ENCODE measurements at places on chromosomes 6 and 20.
A peak's percentile ranks its signal among the peaks of the same experiment; 100 is the strongest.

GRCh38 chr6:45613656-45614055, 235.9 kb upstream of the SUPT3H start:
- no peak for DNase-seq

DNA sequence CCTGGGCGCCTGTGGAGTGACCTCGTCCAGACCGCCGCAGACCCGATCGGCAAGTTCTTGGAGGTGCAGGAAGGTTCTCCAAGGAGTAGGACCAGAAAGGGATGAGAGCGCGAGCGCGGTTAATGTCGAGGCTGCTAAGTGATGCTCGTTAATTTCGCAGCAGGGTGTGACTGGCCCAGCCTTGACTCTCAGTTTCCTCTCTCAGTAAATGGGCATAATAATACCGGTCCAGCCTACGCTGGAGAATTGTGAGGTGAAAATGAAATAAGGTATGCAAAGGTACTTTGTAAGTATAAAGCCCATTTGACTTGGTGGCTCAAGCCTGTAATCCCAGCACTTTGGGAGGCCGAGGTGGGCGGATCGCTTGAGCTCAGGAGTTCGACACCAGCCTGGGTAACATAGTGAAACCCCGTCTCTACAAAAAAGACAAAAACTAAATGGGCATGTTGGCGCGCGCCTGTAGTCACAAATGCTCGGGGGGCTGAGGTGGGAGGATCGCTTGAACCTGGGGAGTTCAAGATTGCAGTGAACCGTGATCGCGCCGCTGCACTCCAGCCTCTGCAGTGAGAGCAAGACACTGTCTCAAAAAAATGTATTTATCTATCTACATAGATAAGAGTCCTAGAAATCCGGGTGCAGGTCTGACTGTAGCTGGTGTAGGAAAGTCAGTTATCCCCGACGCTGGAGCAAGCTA, 634 bp upstream of the BTBD9 start:
- DNase-seq: no peak

DNA sequence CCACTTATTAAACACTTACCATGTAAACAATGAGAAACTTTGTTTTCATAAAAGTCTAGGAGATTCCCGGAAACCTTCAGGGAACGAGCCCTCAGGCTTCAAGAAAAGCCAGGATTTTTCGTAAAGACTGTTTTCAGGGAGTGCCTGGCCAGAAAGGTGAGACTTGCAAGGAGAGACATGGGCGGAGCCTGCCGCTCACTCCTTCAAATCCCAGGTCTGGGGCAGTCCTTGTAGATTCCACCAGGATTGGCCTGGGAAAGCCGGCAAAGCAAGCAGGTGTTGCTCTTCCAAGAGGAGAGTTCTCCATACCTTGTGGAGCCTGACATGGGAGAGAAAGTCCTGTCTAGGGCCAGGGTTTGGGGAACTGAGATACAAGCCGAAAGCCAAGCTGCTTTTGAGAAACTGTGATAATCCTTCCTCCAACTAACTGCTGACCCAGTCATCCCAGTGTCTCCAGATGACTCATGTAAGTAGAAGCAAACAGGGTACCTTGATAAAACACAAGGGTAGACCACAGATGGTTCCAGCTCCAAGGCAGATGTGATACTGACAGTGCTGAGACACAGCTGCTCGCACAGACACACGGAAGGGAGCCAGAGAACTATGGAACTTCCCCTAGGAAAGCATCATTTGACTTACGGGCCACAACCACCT, 69.4 kb upstream of the NAA20 start:
- no peak for DNase-seq

- DNase-seq: no peak
Observed at GRCh38 chr6:167575158-167575696, 250.3 kb downstream of the TTLL2 start.

DNA sequence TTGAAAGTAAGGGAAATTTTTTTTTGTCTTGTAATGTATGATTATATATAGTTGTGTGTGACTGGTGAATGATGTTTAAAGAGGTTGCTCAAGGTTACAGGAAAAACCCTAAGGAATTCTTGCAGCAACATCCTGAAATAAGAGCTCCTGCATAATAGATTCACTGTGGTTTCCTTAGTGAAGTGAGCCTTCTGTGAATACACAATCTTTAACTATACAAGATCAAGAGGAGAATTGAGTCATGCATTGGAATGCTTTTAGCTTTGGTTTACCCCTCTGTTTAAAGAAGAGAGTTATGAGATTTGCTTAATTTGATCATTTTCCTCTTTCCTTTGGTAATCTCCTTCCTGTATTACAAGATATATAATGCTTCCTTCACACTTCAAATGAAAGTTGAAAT, 141.6 kb upstream of the EYA4 start:
- DNase-seq: no peak

- DNase-seq: peak; percentile 22
Observed at GRCh38 chr6:2768696-2769095, 3.5 kb downstream of the WRNIP1 start.

- no peak for DNase-seq
Observed at GRCh38 chr6:144912474-144912873, 627.3 kb downstream of the UTRN start.

- DNase-seq: no peak
Observed at GRCh38 chr20:34363465-34364222, 571 bp downstream of the ITCH start.

DNA sequence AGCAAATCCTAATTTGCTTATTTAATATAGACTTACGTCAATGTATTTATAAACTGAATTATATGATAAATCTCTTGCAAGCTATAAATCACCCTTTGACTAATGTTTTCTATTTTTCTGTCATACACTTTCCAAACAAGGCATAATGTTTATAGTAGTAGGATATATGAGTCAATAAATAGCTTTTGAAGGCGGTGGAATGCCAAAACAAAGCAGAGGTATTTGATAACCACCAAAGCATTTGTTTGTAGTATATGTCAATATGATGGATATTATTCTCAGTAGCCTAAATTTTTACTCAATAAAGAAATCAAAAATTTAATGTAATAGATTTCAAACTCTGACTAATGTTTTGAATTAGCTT, 1354.6 kb downstream of the HACE1 start:
- DNase-seq: no peak

- DNase-seq: no peak
Observed at GRCh38 chr6:36944650-36945049, 9.9 kb upstream of the PI16 start.

DNA sequence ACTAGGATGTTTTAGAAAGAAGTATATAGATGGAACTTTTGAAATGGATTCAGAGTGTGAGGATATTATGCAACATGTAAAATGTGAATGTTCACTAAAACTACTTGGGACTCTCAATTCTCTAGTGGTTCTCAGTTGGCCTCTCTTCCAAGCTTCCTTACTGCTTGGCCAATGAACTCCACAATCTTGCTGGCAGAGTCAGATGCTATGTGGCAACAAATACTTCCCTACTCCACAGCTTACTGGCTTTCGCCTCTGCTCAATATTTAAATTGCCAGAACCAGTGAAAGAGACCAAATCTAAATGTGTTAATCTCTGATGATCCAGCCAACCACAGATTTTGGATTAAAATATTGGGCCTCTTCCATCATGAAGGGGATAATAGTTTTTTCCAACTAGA, 138.4 kb downstream of the HTR1B start:
- no peak for DNase-seq

GRCh38 chr6:39347906-39348585, 25.5 kb upstream of the KCNK16 start:
- DNase-seq: peak; percentile 62

DNA sequence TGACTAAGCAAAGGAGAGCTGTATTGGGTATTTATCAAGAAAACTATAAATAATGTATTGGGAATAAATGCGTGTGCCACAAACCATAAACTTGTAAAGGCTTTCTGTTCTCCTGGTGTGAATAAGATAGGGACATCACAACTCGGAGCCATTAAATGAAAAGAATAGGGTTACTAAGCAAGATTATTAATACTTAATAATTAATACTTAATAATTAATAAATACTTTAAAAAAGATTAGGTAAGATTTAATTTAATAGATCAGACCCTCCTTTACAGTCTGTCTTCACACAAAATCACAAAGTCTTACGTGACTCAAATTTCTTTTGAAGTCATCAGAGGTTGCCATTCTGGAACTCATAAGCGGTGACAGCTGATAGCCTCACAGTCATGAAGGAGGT, 648.9 kb downstream of the PRKN start:
- DNase-seq: no peak

DNA sequence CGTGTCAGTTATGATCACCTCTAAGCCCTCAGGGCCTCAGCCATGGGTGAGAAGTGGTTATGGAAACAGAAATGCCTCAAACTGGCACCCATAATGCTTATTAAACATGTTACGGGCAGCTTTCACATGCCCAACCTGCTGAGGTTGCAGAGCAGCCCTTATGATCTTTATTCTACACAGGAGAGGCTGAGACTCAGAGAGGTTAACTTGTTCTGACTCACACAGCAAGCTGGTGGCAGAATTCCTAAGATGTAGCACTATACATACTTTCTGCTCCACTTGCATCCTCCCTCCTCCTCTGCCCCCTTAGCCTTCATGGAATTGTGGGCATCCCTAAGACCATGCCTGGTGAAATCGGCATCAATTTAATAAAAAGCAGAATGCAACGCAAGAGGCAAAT, 34.7 kb upstream of the IGF2R start:
- DNase-seq: no peak

DNA sequence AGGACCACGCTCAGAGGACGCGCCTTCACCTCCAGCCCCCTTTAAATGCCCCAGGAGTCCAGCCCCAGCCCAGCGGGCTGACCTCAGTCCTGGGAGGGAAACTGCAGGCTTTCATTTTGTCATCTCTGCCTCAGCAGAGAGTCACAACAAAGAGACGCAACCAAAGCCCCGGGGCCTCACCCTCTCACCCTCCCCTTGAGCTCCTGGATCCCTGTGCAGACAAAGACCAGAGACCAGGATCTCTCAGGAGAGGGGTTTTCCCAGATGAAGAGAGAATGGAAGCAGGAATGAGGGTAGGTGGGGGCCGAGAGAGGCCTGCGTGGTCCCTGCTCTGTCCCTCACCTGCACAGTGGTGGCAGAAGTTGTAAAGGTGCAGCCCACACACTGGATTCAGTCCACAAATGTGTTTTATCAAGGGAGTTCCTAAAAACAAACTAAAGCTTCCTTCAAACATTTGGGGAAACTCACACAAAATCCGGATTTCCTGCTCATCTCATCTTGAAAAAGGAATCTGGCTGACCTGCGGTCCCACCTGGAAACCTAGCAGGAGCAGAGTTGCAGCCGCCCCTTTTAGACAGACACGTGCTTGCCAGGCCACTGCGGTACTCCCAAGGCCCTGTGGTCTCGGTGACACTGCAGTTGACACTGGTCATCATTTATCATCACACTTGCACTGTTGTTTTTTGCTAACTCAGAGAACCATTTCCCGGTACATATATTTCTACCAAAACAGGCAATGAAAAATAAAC, 27.1 kb downstream of the PTGIS start:
- DNase-seq: no peak

DNA sequence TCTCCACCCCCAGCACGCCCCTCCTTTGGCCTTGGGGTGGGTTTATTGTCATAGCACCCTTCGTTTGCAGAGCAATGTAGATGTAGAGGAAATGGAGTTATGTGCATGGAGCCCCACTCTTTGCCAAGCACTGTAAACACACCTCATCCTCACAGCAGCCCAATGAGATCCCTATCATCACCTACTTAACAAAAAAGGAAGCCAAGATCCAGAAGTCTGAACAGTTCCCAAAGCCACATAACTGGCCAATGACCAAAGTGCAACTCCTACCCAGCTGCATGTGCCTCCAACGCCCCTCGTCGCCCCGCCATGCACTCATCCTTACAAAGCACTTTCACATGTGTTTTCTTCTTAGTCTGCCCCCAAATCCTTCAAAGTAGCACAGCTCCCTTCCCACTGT, 21.8 kb upstream of the FOXQ1 start:
- DNase-seq: no peak

GRCh38 chr20:675453-676314, at the start of gene SCRT2:
Gene SCRT2 (minus strand): TSS chr20:675802. CDS start chr20:675601, 201 bp downstream.
- DNase-seq: peak; percentile 41

DNA sequence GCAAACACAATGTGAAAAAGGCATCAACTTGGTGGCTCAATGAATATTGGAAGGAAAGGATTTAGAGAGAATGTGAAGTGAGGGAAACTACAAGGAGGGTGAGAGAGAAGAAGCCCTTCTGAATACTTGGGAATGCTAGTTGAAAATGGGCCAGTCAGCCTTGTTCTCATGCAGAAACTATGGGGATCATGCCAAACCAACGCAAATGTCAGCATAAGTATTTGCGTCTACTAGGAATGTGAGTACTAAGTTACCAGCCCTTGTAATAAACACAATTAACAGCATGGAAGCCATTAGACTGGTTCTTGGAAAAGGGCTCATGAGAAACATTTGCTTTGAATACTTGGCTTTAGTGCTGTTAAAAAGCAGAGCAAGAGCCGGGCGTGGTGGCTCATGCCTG, 54.9 kb upstream of the AIG1 start:
- no peak for DNase-seq

DNA sequence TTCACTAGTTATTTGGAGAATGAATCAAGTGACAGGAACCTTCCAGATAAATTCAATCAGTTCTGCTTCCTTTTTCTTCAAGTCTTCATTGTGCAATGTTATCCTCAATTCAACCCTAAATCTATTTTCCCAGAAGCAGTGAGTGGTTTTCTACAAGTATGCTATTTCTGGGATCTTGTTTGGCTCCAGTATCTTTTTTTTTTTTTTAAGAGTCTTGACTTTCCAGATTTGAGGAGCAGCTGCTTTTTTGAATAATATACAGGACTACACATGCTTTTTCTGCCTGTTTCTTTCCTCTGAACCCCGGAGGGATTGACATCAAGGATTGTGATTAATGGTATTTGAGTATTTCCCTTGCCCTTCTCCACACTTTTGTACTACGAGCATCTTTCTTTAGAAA, 339.2 kb upstream of the JAG1 start:
- no peak for DNase-seq

DNA sequence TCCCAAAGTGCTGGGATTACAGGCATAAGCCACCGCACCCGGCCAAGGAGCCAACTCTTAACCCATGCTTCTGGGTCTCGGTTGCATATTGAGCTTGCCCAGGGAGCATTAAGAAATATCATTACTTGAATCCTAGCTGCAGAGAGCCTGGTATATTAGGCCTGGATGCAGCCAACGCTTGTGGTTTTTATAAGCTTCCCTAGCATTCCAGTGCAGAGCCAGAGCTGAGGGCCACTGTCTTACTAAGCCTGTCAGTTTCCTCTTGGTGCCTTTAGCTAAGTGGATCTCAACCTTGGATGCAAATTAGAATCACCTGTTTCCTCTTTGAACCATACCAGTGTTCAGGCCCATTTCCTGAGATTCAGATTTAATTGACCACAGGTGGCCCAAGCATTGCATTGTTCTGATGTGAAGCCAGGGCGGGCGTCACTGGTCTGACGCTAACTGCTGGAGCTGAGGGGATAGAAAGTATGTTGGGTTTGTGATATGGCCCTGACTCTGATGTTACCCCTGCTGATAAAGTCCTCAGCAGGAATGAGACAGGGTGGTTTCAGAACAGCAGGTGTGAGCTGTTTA, 76.3 kb downstream of the BTBD3 start:
- DNase-seq: no peak

GRCh38 chr20:58818586-58819285, 32.0 kb downstream of the GNAS-AS1 start:
- no peak for DNase-seq

Data from cerebellar cortex (tissue), 1 donor.